Fibroblast of villous mesenchyme (primary cell): ENCODE measurements at places on chromosomes 7 and 10. TPM values are rescaled to one million over a fixed set of nuclear protein-coding genes. Genes with fewer than 3 reads are reported as not detected.

DNA sequence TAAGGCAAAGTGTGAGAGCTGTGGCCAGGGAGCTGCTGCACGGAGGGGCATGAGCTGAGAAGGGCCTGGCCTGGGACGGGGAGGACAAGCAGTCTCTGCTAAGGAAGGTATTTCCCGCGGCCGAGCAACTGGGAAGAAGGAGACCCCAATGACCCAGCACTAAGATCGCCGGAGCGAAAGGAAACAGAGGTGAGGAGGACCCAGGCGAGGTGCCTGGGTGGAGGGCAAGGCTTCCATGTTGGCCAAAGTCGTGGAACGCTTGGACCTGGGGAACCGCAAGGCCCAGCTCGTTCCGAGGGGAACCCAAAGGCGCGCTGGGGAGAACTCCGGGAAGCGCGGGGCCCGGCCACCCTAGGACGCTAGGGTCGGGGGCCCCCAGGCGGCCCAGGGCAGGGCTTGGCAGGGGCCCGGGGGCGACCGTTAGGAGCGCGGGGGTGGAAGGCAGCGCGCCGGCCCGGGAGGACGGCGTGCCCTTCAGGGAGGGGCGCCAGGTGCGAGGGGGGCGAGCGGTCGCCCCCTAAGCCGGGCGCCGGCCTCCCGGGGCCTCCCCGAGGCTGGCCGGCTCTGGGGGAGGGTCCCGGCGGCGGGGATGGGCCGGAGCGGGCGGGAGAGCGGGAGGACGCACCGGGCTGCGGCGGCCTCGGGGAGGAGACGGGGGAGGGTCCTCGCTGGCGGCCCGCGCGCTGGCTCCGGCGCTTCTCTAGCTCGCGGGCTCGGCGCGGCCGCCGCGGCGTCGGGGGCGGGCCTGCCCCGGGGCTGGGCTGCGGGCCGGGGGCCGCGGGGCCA lies 545 bp downstream of the GIGYF1 start:
- DNase-seq: no peak

- DNase-seq: peak; percentile 98
These were observed 2.5 kb upstream of the MACC1 start for GRCh38 chr7:20219446-20220292.

GRCh38 chr7:112205343-112206237 lies 609 bp downstream of the DOCK4 start:
- DNase-seq: peak; percentile 78

DNA sequence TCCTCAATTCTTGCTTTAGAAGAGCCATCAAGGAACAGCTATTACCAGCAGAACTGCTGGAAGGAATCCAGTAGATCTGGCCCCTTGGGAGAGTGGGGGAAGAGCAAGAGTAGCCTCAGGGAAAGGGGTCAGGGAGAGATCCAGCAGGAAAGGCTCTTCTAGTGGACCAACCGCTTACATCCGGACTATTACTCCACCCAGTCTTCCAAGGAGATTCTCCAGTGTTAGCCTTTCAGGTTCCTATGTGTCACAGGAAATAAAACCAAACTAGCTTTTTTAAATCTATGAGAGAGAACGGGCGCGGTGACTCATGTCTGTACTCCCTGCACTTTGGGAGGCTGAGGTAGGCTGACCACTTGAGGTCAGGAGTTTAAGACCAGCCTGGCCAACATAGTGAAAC lies 34.3 kb downstream of the TET1 start:
- DNase-seq: peak; percentile 97

GRCh38 chr7:123845823-123846216 lies 851 bp downstream of the HYAL4 start:
- no peak for DNase-seq

- DNase-seq: no peak
These were observed 236.9 kb downstream of the PRKG1 start for GRCh38 chr10:51311228-51311627.

- no peak for DNase-seq
These were observed 507.0 kb upstream of the KLF6 start for GRCh38 chr10:4291990-4292389.

DNA sequence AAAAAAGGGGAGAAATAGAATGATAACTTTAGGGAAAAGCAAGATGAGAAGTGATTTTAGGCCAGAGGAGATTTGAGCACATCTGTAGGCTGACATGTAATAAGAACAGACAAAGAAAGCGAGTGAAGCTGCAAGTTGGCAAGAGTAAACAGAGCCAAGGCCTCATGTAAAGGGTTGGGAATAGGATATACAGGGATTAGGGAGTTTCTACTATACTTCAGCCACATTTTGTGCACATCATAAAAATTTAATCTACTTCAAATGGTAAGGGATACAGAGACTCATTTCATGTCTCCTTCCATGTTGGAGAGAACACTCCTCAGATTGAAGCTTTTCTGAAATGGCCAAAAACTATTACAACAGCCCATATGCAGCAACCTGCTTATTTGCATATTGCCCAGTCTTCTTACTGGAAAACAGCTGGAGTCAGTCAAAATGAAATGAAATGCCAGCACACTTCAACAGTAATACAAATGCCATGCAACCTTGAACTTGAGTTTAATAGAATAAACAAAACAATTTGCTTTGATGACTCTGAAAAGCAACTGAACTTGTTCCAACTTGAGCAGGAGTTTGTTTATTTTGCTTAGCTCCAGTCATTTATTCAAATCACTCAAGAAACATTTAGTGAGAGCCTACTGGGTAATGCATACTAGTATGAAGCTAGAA lies 49.9 kb downstream of the NRCAM start:
- DNase-seq: peak; percentile 29

GRCh38 chr7:69389216-69389615 lies 209.1 kb upstream of the AUTS2 start:
- DNase-seq: no peak

- no peak for DNase-seq
These were observed 44.8 kb downstream of the CHST3 start for GRCh38 chr10:72009051-72009424.

GRCh38 chr7:97020996-97021746 lies 3.5 kb downstream of the DLX5 start:
- DNase-seq: no peak

DNA sequence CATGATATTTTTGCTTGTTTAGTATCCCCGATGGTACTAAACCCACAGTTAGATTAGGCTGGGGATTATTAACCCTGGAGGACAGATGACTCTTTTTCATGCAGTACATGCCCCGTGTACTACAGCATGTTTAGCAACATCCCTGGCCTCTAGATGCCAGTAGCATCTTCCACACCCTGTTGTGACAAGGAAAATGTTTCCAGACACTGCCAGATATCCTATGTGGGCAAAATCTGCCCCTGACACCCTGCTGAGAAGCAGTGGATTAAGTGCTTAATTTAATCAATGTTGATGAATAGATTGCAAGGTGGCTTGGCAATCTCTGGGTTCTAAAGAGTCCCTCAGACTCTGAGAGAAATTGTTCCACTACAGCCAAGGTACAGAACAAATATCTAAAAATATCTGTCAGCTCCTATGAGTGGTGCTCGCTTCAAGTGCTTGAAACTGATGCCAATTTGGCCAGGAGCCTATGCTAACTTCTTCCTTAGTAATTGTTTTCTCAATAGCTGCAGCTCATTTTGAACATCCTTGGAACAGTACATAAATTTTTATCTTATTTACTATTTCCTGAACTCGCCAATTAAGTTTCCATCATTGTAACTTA lies 247.0 kb downstream of the SORCS1 start:
- no peak for DNase-seq

Gene THSD7A
- 0.43 and 1.6 TPM in 2 replicates for total RNA-seq

Gene IQCE
- total RNA-seq: 13.2 and 13.4 TPM in 2 replicates

Gene SPDYE17
- total RNA-seq: not detected in 2 replicates

Gene ZPBP
- not detected in 2 replicates for total RNA-seq
